ENCODE measurements at places on chromosomes 7 and 10.

GRCh38 chr7:104794154-104794553 is 219.9 kb upstream of the KMT2E start:
- no peak overlapping the region for H3K27ac ChIP-seq
- H3K4me3 ChIP-seq, result no peak overlapping the region
- no peaks in the 10 kb centered on the region for H3K36me3 ChIP-seq
- no peak for DNase-seq

DNA sequence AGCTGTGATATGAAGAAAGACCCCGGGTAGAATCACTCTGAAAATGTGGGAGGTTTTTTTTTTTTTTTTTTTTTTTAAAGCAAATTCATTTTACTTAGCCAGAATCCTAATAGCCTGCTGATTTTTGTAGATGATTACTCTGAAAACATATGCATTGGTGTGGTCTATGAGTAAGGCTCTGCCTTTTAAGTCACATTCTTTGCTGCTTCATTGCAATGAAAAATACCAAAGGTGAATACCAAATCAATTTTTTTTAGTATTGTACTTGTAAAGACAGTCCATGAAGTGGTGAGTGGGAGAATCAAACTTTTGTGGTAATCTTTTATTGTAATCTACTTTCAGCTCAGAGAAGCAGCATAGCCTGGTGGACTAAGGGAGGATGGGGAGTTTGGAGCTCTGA is 130.3 kb downstream of the SDK1 start:
- H3K4me1 ChIP-seq, result no peaks in the 10 kb centered on the region
- no peak for DNase-seq
- H3K27me3 ChIP-seq, result no peaks in the 10 kb centered on the region
- no peaks in the 10 kb centered on the region for H3K36me3 ChIP-seq
- H3K4me3 ChIP-seq, result no peak overlapping the region
- H3K27ac ChIP-seq, result no peak overlapping the region

GRCh38 chr7:47432671-47433563 is 149.0 kb downstream of the TNS3 start:
- no peaks in the 10 kb centered on the region for H3K27me3 ChIP-seq

DNA sequence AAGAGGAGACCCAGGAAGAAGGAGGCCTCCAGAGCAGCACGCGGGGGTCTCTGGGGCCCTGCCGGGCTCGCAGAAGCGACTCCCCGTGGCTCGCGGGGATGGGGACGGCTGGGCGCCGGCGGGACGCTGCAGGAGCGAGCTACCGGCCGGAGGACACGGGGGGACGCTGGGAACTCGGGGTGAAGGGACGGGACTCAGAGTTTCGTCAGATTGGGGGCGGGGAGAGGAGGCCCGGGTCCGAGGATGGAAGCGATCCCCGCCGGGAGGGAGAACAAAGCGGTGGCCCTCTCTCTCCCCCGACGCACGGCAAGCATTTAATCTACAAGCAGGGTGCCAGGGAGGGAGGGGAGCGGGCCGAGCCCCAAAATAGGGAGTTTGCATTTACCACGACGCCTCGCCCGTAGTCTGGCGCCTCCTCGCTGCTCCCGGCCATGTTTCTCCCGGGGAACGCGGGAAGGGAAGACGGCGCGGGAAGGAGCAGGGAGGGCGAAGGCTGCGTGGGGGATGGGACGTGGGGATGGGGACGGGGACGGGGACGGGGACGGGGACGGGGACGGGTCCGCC is at the start of gene PRTFDC1:
Gene PRTFDC1 (minus strand): TSS at position 464 of the 564 bp plus-strand sequence. CDS start 31 bp downstream, at position 433.
- H3K36me3 ChIP-seq, result no peaks in the 10 kb centered on the region
- peaks cover 8% of the 10 kb centered on the region for H3K4me1 ChIP-seq
- no peak for DNase-seq
- no peaks in the 10 kb centered on the region for H3K27me3 ChIP-seq
- H3K4me3 ChIP-seq, result peak within 1 kb of the TSS; percentile 67

- DNase-seq, result no peak
- H3K4me3 ChIP-seq, result no peak overlapping the region
- no peaks in the 10 kb centered on the region for H3K4me1 ChIP-seq
Measured at GRCh38 chr7:155356323-155357105, 58.8 kb downstream of the INSIG1 start.

Data from effector memory CD4-positive, alpha-beta T cell (primary cell).